ENCODE measurements at places on chromosomes 5 and 9. TPM values are rescaled to one million over a fixed set of nuclear protein-coding genes. Genes with fewer than 3 reads are reported as not detected.
A peak's percentile ranks its signal among the peaks of the same experiment; 100 is the strongest.

DNA sequence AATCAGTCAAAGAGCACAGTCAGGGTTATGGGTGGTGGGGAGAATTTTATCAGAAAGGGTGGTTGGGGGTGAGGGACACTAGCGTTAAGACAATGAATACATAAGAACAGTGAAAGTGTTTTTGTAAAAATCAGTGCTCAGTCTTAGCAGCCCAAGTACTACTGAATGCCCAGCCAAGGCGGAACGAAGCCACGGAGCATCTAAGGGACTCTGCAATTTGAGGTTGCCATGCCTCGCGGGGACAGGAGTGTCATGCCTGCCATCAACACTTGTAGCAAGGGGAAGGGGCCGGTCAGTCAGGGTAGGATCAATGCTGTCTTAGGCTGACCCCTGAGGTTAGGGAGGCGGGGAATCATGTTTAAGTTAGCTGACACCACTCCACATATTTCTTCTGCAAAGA is 13.3 kb downstream of the FSTL4 start:
- DNase-seq: no peak

ADRA1B gene
- total RNA-seq: 0.59 TPM

DNA sequence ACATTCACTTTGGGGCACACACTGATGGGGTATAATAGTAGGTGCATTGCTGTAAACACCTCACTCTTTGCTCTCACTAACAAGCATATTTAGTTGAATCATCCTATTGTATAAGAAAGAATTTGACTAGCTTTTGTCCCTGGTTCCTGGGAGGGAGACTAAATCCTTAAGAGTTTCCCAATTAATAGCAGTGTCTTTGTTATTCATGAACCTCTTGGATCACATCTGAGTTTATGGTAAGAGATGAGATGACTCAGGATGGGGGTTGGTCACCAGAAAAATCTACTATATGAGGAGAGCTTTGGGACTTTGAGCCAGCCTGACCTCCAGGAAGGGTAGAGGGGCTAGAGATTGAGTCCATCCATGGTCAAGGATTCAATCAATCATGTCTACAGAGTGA is 56.8 kb downstream of the PUM3 start:
- DNase-seq: no peak

- DNase-seq: peak; percentile 55
These were observed 58.6 kb upstream of the LMNB1 start for GRCh38 chr5:126718236-126718868.

EQTN gene
- total RNA-seq: 3.4 TPM

- DNase-seq: no peak
These were observed 84.8 kb downstream of the DAP start for GRCh38 chr5:10676224-10676623.

PCA3 gene
- total RNA-seq: 0.30 TPM

- no peak for DNase-seq
These were observed 567.0 kb upstream of the CDH18 start for GRCh38 chr5:20555034-20555433.

- no peak for DNase-seq
These were observed 18.7 kb downstream of the GIN1 start for GRCh38 chr5:103101079-103101750.

ZNF354C gene
- total RNA-seq: 29.8 TPM

- DNase-seq: no peak
These were observed 125.4 kb downstream of the GABRG2 start for GRCh38 chr5:162193012-162193411.

- DNase-seq: no peak
These were observed 110.5 kb upstream of the KLF4 start for GRCh38 chr9:107600060-107600573.

- DNase-seq: peak; percentile 85
These were observed 54.7 kb upstream of the SARDH start for GRCh38 chr9:133792721-133793470.

GRCh38 chr5:149956685-149957084 is 3.9 kb upstream of the SLC26A2 start:
- no peak for DNase-seq

- no peak for DNase-seq
These were observed 152.8 kb downstream of the PRELID2 start for GRCh38 chr5:145682197-145682899.

- no peak for DNase-seq
These were observed 608.6 kb upstream of the DAB2 start for GRCh38 chr5:40033411-40033810.

PNPLA7 gene
- 0.13 TPM for total RNA-seq

MAPKAP1 gene
- total RNA-seq: 56.6 TPM

GRCh38 chr9:120767451-120767850 is 25.8 kb downstream of the FBXW2 start:
- DNase-seq: no peak

GRCh38 chr9:124020520-124021384 is 9.2 kb downstream of the LHX2 start:
- peak; percentile 43 for DNase-seq

ZFP62 gene
- total RNA-seq: 65.4 TPM

GRCh38 chr9:91220491-91221135 is 141.1 kb downstream of the AUH start:
- DNase-seq: no peak

GPR150 gene
- 0.12 TPM for total RNA-seq

TEX48 gene
- total RNA-seq: not detected

NEUROG1 gene
- not detected for total RNA-seq

DNA sequence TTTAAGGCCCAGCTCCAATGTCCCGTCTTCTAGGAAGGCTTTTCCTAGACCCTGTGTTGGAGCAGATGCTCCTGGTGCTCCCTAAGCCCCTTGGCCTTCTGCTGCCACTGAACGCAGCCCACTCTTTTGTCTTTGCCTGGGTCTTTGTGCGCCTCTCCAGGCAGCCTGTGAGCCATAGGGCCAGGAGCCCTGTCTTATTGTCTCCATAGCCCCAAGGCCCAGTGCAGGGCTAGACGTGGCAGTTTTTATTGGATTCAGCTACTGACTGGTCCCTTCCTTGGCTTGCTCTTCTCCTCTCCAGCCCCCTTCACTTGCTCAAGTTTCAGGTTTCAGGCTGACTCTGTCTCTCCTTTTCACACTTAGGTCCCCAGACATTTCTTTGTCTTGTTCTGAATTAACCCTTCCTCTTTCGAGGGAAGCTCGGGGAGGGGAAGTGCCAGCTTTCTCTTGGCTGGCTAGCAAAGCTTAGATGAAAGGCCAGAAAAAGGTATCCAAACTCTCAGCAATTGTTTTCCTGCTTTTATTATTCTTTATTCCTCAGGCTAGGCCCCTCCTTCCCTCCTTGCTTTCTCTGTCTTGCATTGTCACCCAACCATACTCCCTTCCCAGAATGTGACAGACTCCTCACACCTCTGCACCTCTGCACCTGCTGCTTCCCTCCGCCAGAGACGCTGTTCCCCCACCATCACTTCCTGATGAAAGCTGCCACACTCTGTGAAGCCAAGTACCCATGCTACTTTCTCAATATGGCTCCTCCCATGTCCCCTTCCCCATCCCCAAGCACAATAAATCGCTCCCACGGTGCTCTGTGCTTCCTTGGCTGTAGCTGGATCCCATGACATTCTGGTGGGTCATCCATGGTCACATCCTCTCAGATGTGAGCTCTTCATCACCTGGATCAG is 101.6 kb upstream of the CPEB4 start:
- peak; percentile 77 for DNase-seq

DNA sequence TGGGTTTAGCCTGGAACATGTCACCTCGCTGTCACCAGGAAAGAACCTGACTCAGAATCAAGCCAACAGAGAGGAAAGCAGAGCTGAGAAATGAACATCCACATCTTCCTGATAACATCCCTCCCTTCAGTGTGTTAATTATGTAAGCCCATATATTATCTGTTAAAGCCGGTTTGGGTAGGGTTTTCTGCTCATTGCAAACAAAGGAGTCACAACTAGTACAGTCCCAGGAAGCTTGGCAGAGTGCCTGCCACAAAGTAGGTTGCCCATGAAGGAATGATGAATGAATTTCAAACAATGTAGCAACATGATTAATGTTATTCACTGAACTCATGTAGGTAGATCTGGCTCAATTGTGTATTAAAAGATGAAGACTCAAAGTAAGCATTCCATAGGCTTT is 10.4 kb upstream of the PPARGC1B start:
- DNase-seq: no peak

DNA sequence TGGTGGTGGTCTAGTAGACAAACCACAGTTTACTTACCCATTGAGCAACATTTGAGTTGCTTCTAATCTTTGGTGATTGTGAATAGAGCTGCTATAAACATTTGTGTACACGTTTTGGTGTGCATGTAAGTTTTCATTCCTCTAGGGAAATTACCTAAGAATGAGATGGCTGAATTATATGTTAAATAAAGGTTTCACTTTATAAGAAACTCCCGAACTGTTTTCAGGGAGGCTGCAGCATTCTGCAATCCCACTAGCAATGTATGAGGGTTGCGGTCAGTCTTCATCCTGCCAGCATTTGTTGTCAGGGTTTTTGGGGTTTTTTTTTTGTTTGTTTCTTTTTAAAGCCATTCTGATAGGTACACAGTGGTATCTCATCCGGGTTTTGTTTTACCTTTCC is 45.7 kb upstream of the PPARGC1B start:
- no peak for DNase-seq

DNA sequence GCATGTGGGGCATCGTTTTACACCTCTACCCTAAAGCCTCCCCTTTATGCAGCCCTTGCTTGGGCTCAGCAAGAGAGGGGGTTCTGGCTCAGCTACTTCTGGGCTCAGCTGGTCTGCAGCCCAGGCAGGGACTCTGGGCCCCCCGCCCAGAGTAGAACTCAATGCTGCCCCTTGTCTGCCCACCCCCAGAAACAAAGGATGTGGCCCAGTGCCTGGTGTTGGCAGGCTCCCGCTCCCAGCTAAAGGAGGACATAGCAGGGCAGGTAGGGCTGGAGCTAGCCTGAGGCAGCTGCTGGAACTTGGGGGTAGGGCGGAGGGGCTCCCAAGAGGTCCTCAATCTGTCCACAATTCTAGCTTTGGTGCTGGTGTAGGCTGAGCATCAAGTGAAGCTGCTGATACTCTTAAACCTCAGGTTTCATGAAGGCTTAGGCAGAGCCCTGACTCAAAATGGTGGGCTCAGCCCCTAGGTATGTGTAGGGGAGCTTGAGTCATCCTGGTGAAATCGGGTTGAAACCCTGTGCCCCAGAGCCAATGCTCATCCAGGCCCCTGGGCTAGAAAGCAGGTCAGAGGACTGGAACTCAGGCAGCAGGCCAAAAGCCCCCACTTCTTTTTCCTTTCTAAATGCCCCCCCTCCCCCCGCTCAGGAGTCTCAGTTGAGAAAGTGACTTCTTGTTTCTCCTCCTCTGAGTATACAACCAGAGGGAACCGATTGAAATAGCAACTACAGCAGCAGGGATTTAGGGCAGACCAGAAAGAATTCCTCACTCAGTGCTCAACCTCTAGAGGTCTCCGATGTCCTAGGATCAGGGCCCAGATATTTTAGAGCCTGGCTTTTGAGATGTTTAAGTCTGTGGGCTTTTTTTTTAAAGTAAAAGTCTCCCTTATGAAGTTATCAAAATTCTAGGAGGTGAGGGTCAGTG is 11.4 kb downstream of the PSD2 start:
- DNase-seq: no peak

SLC26A2 gene
- 20.1 TPM for total RNA-seq

DNA sequence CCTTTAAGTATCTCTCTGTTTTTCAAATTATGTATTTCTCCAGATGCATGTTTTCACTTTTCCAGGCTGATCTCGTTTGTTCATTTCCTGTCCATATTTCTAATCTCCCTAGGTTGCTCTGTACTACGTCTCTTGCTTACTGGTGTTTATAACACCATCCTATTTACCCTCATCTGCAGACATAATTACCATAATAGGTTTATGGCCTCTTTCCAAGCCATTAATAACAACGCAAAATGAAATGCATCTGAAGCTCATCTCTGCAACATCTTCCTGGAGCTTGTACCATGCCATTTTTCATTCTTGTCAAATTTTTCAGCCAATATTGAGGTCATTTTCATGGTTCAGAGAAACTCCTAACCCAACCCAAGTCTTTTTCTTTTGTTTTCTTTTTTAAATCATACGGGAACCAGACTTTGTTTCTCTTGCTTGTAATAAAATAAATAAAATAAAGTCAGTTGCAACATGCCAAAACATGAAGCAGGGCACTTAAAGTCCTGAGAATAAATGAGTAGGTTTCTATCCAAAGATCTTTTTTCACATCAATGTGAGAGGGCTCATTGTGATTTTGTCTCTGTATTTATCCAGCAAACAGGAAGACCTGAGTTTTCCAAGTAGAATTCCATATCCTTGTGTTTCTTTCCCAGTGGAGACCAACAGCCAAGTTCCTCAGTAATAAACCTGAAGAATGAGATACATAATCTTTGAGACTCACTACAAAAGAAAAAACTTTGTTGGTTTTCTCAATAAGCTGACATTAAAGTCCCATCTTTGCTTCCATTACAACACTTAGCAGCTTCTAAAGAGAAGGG is 37.0 kb downstream of the DPYSL3 start:
- no peak for DNase-seq

- DNase-seq: no peak
These were observed 17.9 kb downstream of the SRFBP1 start for GRCh38 chr5:121979691-121980090.

DNA sequence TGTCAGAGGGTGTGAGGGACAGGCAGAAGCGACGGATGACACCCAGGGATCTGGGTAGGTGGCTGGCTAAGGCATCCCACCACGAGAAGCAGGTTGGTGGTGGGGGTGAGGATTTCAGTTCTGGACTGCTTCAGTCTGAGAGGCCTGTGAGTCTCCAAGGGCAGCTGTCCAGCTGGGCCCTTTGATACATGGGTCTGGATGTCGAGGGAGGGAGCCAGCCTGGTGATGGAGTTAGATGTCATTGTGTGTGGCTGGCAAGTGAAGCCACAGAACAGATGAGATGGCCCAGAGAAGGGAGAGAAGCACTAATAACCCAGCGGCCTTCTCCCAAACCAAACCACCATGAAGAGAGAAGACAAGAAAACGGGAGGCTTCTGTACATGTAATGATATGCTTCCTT is 11.1 kb downstream of the MED27 start:
- DNase-seq: no peak

GRCh38 chr9:128253140-128253990 is 22.4 kb downstream of the GOLGA2 start:
- DNase-seq: no peak

DNA sequence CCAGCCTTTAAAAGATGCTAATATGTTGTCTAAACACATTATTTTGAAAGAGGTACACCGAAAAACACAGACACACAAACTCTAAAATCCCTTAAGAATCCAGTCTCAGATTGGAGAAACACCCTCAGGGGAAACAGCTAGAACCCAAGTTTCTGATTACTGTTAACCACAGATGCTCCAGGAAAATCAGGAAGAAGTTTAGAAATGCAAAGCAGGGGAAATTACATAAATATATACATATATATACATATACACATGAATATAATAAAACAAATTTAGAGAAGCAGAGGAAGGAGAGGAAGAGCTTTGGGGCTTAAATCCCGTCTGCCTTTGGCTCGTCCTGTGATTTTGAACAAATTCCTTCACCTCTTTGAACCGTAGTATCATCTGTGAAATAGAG is 73.2 kb upstream of the KLF4 start:
- DNase-seq: no peak

FBXO38 gene
- total RNA-seq: 64.6 TPM
